ENCODE measurements at places on chromosomes 11 and 22.

DNA sequence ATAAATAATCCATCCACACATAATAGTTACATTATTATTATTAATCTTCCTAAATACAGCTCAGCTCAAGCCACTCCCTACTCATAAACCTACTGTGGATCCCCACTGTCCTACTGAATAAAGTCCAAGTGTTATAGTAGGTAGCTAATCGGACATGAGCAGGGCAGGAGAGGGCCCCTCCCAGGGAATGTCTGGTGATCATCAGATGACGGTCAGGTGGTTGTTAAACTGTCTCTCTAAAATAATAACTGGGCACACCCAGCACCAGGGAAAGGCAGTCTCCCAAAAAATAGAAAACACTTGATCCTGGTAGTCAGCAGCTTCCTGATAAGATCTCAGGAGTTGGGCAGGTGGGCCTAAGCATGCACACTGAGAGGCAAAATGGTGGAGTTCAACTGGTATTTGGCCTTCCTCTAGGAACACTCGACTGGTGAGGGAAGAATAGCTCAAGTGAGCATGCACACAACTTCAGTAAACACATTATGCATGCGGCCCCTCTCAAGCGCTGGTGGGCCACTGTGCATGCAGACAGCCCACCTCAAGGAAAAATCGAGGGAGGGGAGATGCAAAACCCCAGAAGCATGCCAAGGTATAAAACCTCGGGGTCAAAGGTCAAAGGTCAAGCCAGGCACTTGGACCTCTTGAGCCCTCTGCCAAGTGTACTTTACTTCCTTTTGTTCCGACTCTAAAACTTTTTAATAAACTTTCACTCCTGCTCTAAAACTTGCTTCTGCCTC is 65.0 kb downstream of the LRRC32 start:
- no peak for DNase-seq

GRCh38 chr22:35377735-35378134 is 3.2 kb upstream of the HMOX1 start:
- DNase-seq: no peak

GRCh38 chr11:130211144-130211543 is 51.6 kb downstream of the ST14 start:
- no peak for DNase-seq

- peak; percentile 57 for DNase-seq
Measured at GRCh38 chr11:105673089-105673488, 63.2 kb downstream of the GRIA4 start.

GRCh38 chr22:26781596-26781995 is 124.2 kb downstream of the MIAT start:
- no peak for DNase-seq

DNA sequence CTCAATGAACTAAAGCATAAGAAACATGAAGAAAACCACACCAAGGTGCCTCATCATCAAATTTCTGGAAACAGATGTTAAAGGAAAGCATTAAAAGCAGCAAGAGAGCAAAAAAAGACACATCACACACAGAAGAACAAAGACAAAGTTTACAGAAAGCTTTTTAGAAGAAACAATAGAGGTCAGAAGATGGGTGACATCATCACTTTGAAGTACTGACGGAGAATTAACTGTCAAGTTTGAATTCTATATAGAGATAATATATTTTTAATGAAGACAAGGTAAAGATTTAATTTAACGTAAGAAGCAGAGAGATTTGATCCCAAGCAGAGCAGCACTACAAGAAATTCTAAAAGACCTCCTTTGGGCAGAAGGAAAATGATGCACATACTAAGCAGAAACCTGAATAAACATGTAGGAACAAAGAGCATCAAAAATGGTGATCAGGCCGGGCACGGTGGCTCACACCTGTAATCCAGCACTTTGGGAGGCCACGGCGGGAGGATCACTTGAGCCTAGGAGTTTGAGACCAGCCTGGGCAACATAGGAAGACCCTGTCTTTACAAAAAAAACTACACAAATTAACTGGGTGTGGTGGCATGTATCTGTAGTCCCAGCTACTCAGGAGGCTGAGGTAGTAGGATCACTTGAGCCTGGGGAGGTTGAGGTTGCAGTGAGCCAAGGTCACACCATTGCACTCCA is 63.3 kb upstream of the RTL6 start:
- no peak for DNase-seq

DNA sequence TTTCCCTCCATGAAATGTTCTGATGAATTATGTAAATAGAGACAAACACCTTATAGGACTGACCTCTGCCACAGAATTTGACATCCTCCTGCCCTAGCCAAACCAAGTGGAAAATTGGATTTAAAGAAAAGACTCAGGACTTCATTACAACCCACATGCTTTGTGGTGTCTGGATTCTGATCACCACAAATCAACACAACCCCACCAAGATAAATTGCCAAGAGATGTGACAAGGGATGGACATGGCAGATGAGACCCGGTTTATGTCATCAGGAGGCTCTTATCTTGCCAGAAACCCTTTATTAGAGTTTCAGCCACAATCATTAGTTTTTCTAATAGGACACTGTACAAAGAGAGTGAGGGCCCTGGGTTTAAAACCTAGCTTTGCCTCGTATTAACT is 57.9 kb upstream of the SLC6A5 start:
- DNase-seq: no peak

Measured in fibroblast of skin of abdomen (primary cell).